ENCODE measurements at places on chromosomes 6 and 20. TPM values are rescaled to one million over a fixed set of nuclear protein-coding genes. Genes with fewer than 3 reads are reported as not detected.

- no peak overlapping the region for H3K4me3 ChIP-seq
- H3K4me1 ChIP-seq, result peaks cover 14% of the 10 kb centered on the region
- H3K27ac ChIP-seq, result no peak overlapping the region
- no peaks in the 10 kb centered on the region for H3K27me3 ChIP-seq
- no peaks in the 10 kb centered on the region for H3K36me3 ChIP-seq
- DNase-seq, result no peak
These were observed 85.5 kb downstream of the ARID1B start for GRCh38 chr6:156862711-156863110.

DNA sequence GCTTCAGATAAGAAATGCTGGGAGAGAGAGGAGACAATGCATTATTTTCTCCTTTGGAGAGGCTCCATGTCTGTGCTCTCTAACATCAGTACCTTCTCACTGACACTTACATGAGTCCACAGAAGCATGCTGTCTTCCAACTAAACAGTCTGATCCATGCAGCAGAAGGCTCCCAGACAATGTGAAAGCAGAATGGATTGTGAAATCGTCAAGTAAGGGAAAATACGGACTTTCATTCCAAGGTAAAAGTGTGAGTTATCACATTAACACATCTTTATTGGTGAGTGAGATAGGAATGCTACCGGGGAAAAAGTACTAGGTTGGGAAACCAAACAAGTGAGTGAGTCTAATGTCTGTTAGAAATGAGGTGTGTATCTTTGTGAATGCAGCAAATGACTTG lies 167.6 kb upstream of the KCNK16 start:
- DNase-seq, result no peak
- H3K27me3 ChIP-seq, result no peaks in the 10 kb centered on the region
- no peaks in the 10 kb centered on the region for H3K36me3 ChIP-seq
- peaks cover 10% of the 10 kb centered on the region for H3K4me1 ChIP-seq

The OOEP gene
- not detected for total RNA-seq

The SLC26A8 gene
- not detected for total RNA-seq

- peaks cover 11% of the 10 kb centered on the region for H3K36me3 ChIP-seq
- peak; percentile 18 for DNase-seq
- H3K27me3 ChIP-seq, result no peaks in the 10 kb centered on the region
- no peak overlapping the region for H3K4me3 ChIP-seq
These were observed 38.7 kb downstream of the TTI1 start for GRCh38 chr20:37994512-37994911.

DNA sequence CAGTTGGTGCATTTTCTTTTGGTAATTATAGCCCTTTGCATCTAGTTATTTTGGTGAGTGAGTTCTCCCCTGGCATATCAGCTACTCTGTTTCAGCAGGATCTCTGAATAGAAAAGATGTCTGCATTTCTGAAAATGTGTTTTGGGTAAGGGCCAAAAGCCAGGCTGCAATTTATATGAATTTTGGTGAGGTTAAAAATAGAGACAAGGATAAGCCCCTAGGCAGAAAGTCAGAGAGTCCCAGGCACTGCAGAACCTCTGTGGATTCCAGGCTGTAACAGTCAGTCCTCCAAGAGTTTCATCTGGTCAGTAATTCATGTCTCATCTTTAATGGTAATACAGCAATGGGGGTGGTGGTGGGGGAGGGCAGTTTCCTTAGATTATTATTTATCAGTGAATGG lies 53.0 kb downstream of the HDGFL1 start:
- no peak overlapping the region for H3K27ac ChIP-seq
- no peaks in the 10 kb centered on the region for H3K27me3 ChIP-seq
- no peaks in the 10 kb centered on the region for H3K36me3 ChIP-seq
- H3K4me1 ChIP-seq, result no peaks in the 10 kb centered on the region
- no peak for DNase-seq
- no peak overlapping the region for H3K4me3 ChIP-seq

Data from GM23248 (cell line).